ENCODE measurements at places on chromosomes 3 and 15. TPM values are rescaled to one million over a fixed set of nuclear protein-coding genes. Genes with fewer than 3 reads are reported as not detected.
A peak's percentile ranks its signal among the peaks of the same experiment; 100 is the strongest.

Gene GABRR3
- not detected for total RNA-seq

Gene CXCR6
- total RNA-seq, result 0.64 TPM

Gene MOBP
- total RNA-seq, result under 0.01 TPM

Gene SPINT1
- total RNA-seq, result 86.5 TPM

Gene ACTC1
- not detected for total RNA-seq

DNA sequence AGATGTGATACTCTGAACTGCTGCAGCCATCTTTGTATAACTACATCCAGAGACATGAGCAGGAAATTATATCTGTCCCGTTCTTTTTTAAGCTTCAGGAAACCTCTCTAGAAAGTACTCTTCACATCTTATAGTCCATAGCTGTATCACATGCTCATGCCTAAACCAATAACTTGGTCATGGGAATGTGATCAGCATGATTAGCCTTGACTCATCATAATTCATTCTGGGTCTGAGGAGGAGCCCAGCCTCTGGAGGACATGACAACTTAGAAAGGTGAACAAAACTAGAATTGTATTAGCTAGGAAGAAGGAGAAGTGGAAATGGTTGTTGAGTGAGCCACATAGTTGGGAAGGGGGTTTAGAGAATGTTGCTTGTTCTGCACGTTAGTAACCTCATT is 12.9 kb downstream of the PPM1L start:
- no peak overlapping the region for H3K27ac ChIP-seq
- no peak overlapping the region for H3K4me3 ChIP-seq
- no peaks in the 10 kb centered on the region for H3K4me1 ChIP-seq
- H3K27me3 ChIP-seq, result no peaks in the 10 kb centered on the region
- DNase-seq, result no peak

DNA sequence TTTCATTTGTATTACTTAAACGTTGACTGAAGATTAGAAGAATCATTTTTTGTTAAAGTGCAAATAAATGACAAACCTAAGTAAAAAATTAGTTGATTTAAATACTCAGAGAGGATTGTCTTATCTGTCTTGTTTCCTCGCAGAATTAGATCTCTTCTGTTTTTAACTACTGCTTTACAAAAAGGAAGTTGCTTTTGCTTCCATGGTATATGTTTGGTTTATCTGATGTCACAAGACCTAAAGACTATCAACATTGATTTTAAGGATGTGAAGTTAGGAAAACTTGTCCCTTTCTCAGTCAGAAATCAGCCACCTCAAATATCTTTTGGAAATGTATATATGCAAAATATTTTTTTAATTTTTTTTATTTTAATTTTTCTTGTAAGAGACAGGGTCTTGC is 28.7 kb downstream of the GPR171 start:
- no peak for DNase-seq
- H3K36me3 ChIP-seq, result no peaks in the 10 kb centered on the region
- H3K27ac ChIP-seq, result no peak overlapping the region
- no peak overlapping the region for H3K4me3 ChIP-seq
- H3K27me3 ChIP-seq, result no peaks in the 10 kb centered on the region

DNA sequence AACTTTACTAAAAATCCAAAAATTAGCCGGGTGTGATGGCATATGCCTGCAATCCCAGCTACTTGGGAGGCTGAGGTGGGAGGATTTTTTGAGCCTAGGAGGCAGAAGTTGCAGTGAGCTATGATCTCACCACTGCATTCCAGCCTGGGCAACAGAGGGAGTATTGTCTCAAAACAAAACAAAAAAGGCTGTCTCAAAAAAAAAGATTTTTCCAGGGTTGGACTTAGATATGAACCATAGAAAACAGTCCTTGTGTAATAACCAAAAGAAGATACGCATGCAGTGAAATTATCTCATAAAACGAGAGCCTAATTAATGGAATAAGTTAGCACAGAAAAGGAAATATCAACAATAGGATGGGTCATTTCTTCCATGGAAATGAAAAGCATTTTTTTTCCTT is 320.4 kb upstream of the RASGRP1 start:
- H3K27ac ChIP-seq, result no peak overlapping the region
- H3K4me3 ChIP-seq, result no peak overlapping the region
- no peak for DNase-seq
- no peaks in the 10 kb centered on the region for H3K36me3 ChIP-seq
- no peaks in the 10 kb centered on the region for H3K27me3 ChIP-seq
- H3K4me1 ChIP-seq, result no peaks in the 10 kb centered on the region

DNA sequence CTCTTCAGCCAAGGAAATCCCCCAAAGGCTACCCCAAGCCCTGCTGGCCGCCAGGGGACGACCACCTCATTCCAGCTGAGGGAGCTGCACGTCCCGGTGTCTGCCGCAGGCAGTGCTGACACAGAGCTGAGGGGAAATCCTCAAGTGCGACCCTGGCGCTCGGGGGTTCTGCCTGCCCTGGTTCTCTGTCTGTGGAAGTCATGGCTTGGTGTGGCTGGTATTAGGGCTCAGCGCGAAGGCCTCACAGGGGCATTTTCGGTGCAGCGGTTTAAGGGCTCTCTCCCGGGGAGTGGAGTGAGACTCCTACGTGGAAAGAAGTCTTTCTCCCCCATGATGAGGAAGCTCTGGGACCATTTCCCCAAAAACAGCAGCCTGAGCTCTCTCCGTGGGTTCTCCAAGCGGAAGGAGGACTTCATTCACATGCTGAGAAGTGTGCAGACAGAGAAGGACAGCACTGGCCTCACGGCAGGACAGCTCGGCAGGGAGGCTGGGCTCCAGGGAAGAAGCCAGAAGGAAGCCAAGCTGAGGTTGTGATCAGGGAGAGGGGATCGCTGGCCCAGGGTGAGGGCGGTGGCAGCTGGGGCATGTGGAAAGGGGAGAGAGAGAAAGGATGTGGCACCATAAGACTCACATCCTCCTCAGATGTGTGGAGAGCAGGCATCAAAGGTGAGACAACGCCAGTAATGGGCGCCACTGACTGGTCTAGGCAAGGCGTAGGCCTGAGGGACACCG is 48.6 kb downstream of the KLF15 start:
- no peak overlapping the region for H3K4me3 ChIP-seq
- H3K27ac ChIP-seq, result no peak overlapping the region
- no peaks in the 10 kb centered on the region for H3K4me1 ChIP-seq
- H3K36me3 ChIP-seq, result no peaks in the 10 kb centered on the region
- H3K27me3 ChIP-seq, result no peaks in the 10 kb centered on the region

DNA sequence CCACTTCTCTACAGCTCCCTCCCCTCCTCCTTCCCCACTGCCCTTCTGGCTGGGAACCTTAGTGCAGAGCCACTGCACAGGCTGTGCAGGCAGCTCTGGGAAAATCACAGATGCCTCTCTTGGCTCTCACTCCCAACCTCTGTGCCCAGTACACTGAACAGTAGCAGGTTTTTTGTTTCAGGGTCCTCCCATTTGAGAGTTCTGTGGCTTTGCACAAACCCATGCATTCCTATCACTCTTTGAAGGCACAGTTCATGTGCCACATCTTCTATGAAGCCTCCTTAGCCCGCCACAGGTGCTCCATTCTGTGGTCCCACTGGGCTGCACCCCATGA is 103.9 kb downstream of the SNRK start:
- DNase-seq, result no peak
- H3K4me1 ChIP-seq, result no peaks in the 10 kb centered on the region
- H3K36me3 ChIP-seq, result no peaks in the 10 kb centered on the region
- H3K27ac ChIP-seq, result peak overlapping the region; percentile 89

- no peaks in the 10 kb centered on the region for H3K36me3 ChIP-seq
- DNase-seq, result no peak
- peak overlapping the region; percentile 49 for H3K4me3 ChIP-seq
- H3K27me3 ChIP-seq, result no peaks in the 10 kb centered on the region
Observed at GRCh38 chr3:172476347-172476746, 28.1 kb upstream of the GHSR start.

GRCh38 chr3:21543380-21544075 is 207.5 kb downstream of the ZNF385D start:
- H3K36me3 ChIP-seq, result no peaks in the 10 kb centered on the region
- DNase-seq, result no peak
- no peaks in the 10 kb centered on the region for H3K4me1 ChIP-seq
- no peaks in the 10 kb centered on the region for H3K27me3 ChIP-seq

DNA sequence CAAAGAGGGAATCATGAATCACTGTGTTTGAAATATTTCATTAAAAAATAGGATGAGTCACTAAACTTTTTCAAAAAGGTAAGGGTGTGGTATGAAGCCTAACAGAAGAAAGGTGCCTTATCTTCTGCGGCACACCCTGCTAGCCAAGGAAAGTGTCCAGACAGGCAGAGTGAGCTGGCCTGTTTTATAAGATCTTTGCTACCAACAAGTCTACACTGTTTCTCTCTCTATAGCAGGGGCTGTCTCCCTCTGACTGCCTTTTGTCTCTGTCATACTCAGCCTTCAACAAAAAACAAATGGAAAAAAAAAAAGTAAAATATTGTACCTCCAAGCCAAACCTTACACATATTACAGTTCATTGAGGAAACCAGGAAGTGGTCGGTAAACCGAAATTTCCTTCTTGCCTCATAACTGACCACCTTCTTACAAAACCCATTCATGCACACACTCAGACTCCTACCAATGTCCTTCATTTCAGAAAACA is 9.1 kb downstream of the ZDHHC3 start:
- no peak overlapping the region for H3K27ac ChIP-seq
- H3K4me3 ChIP-seq, result no peak overlapping the region
- H3K36me3 ChIP-seq, result no peaks in the 10 kb centered on the region
- H3K4me1 ChIP-seq, result no peaks in the 10 kb centered on the region
- DNase-seq, result no peak

DNA sequence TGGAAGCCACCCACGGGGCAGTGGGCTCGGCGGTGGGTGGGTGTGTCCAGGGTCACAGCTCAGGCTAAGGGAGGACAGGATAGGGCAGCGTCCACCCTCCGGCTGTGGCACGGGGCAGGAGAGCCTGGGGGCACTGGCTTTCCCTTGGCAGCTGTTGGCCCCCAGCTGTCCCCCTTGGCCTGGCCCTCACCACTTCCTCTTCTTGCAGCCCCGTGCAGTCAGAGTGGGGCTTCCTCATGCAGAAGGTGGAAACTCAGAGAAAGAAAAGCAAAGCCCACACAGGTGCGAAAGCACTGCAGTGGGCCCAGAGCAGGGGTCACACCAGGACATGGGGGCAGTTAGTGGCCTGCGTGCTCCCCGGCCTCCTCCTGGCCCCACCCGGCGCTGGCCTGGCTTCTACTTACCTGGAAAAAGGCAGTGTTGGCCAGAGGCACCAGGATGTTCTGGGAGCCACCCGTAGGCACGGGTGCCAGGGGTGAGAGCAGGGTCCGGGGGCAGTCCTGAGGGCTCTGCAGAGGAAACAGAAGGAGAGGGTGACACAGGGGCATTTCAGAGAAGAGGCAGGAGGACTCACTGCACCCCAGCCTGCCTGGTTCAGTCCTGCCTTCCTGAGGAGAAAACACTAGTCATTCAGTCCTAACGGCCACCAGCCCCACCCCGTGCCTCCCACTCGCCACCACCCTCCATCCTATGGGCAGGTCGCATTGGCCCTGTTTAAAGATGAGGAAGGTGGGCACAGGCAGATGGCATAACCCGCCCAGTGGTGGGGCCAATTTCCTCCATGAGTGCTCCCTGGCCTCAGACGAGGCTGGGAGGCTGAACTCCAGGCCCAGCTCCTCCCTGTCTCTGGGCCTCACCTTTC is 28.3 kb downstream of the PLXND1 start:
- H3K36me3 ChIP-seq, result no peaks in the 10 kb centered on the region
- no peak overlapping the region for H3K4me3 ChIP-seq
- no peaks in the 10 kb centered on the region for H3K27me3 ChIP-seq
- peaks cover 13% of the 10 kb centered on the region for H3K4me1 ChIP-seq
- DNase-seq, result no peak

- H3K36me3 ChIP-seq, result no peaks in the 10 kb centered on the region
- DNase-seq, result no peak
- no peak overlapping the region for H3K27ac ChIP-seq
- H3K4me1 ChIP-seq, result no peaks in the 10 kb centered on the region
Observed at GRCh38 chr15:26442680-26443079, 330.2 kb downstream of the GABRB3 start.

All from breast epithelium (tissue), 4 donors.